Upper lobe of left lung (tissue), 6 donors: ENCODE measurements at places on chromosomes 3 and 15. TPM values are rescaled to one million over a fixed set of nuclear protein-coding genes. Genes with fewer than 3 reads are reported as not detected.

C3orf20 gene
- not detected for total RNA-seq

SLC15A2 gene
- total RNA-seq = 38.5 TPM

IL5RA gene
- 7.3 TPM for total RNA-seq

GRK7 gene
- total RNA-seq = not detected

FAM3D gene
- total RNA-seq = 1.4 TPM

CORO2B gene
- total RNA-seq = 5.8 TPM

GPR149 gene
- total RNA-seq = not detected

PRR20G gene
- total RNA-seq = not detected

IQCF5 gene
- not detected for total RNA-seq

WDR93 gene
- 2.1 TPM for total RNA-seq

TNIK gene
- 74.4 TPM for total RNA-seq

UCN2 gene
- not detected for total RNA-seq

GRCh38 chr3:127039719-127040118, 56.8 kb downstream of the PLXNA1 start:
- DNase-seq = no peak
- H3K27ac ChIP-seq = no peak overlapping the region
- no peak overlapping the region for H3K4me3 ChIP-seq

GRCh38 chr3:150022381-150023238, 51.9 kb upstream of the PFN2 start:
- no peak for DNase-seq
- no peaks in the 10 kb centered on the region for H3K27me3 ChIP-seq
- no peaks in the 10 kb centered on the region for H3K4me1 ChIP-seq
- H3K36me3 ChIP-seq = no peaks in the 10 kb centered on the region
- H3K27ac ChIP-seq = no peak overlapping the region
- H3K4me3 ChIP-seq = no peak overlapping the region

DNA sequence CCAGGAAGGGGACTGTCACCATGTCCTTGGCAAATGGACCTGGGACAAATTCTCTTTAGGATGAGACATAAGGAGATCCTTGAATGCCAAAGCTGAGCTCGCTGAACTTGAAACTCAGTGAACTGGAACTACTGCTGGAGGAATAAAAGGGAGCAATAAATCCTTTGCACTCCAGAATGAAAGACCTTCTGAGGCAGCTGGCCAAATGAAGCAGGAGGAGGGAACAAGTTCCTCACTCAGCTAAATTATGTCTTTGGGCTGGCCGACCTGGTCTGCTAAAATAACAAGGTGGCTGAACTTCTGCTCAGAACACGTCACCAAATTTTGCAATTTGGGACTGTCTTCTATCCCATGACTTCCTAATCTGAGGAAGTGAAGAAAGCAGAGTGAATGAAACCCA, 314.7 kb downstream of the LPP start:
- H3K4me1 ChIP-seq = no peaks in the 10 kb centered on the region
- H3K4me3 ChIP-seq = no peak overlapping the region
- no peak overlapping the region for H3K27ac ChIP-seq
- no peaks in the 10 kb centered on the region for H3K36me3 ChIP-seq

GRCh38 chr3:128447561-128448013, 19.1 kb downstream of the DNAJB8 start:
- no peak overlapping the region for H3K27ac ChIP-seq
- no peak overlapping the region for H3K4me3 ChIP-seq
- no peaks in the 10 kb centered on the region for H3K27me3 ChIP-seq

DNA sequence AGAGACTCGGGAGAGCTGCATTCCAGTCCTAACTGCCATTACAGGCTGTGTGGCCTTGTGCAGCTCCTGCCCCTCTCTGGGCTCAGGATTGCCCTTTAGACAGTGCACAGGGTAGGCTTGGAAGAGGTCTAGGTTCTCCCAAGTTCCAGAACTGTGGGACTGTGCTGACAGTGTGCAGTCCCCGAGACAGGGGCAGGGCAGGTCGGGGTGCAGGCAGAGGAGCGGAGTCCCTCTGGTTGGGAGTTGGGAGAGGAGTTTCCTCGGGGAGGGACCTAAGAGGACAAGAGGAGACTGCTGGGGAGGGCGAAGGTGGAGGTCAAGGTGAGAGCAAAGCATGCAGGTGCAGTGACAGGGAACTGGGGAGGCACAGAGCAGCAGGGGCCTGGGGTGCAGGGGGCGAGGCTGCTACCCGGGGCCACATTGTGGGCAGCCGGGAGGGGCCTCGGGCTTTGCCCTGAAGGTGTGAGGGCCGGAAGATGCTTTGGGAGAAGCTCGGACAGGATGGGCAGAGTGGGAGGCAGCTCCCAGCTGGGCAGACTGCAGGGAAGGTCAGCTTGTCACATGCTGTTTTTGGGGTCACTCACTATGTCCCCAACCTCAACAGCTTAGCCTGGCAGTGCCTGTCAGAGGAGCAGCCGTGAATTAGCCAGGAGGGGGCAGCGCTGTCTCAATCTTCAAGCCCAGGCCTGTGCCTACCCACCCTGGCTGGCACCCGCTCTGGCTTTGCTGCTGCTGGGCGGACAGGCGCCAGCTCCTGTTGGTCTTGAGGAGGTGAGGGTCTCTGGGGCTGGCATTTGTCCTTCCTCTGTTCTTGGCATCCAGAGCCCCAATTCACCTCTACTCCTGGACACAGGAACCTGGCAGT, 15.4 kb upstream of the CSPG4 start:
- no peaks in the 10 kb centered on the region for H3K27me3 ChIP-seq
- peak; percentile 58 for DNase-seq
- H3K4me3 ChIP-seq = no peak overlapping the region
- H3K4me1 ChIP-seq = peaks cover 33% of the 10 kb centered on the region
- no peaks in the 10 kb centered on the region for H3K36me3 ChIP-seq

DNA sequence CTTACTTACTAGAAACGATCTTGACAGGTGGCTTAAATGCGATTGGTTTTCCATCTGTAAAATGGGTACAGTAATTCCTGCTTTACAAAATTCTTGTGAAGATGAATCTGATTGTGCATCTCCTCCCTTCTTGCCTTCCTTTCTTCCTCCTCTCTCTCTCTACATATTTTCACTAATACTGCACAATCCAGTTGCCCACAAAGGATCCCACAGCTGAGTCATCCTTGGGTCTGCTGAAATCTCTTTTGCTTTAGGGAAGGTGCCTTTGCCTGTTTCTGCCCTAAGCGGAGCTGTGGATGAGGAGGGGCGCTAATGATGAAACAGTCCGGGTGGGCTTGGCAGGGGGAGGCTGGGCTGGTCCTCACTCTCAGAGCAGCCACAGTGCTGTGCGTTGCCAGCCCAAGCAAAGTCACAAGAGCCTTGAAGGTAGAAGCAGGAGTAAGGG, 46.1 kb downstream of the AMOTL2 start:
- no peak overlapping the region for H3K4me3 ChIP-seq
- no peaks in the 10 kb centered on the region for H3K27me3 ChIP-seq
- no peak overlapping the region for H3K27ac ChIP-seq
- peaks cover 55% of the 10 kb centered on the region for H3K4me1 ChIP-seq

- H3K27me3 ChIP-seq = no peaks in the 10 kb centered on the region
- no peak for DNase-seq
- no peaks in the 10 kb centered on the region for H3K4me1 ChIP-seq
- no peaks in the 10 kb centered on the region for H3K36me3 ChIP-seq
Measured at GRCh38 chr3:151107701-151108100, 22.2 kb downstream of the MED12L start.

DNA sequence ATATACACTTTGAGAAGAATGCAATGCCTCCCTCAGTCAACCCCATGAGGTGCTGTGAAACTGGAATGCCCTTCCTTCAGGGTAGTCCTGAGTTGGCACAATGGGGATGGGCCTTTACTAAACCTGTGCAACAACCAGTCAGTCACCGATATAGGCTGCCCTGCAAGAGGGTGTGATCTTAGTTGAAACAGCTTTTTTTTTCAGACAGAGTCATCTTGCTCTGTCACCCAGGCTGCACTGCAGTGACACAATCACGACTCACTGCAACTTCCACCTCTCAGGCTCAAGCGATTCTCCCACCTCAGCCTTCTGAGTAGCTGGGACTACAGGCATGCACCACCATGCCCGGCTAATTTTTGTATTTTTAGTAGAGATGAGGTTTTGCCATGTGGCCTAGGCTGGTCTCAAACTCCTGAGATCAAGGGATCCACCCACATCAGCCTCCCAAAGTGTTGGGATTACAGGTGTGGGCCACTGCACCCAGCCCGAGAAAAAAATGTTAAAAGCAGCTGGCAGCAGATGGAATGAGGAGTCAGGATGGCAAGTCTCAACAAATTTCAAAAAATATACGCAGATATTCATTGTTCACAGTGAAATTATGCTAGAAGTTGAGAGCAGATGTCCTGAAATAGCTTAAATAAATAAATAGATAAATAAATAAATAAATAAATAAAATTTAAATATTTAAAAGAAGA, 31.8 kb downstream of the MYO5A start:
- DNase-seq = no peak
- H3K4me1 ChIP-seq = no peaks in the 10 kb centered on the region
- no peak overlapping the region for H3K4me3 ChIP-seq
- H3K27ac ChIP-seq = no peak overlapping the region
- H3K27me3 ChIP-seq = no peaks in the 10 kb centered on the region

DNA sequence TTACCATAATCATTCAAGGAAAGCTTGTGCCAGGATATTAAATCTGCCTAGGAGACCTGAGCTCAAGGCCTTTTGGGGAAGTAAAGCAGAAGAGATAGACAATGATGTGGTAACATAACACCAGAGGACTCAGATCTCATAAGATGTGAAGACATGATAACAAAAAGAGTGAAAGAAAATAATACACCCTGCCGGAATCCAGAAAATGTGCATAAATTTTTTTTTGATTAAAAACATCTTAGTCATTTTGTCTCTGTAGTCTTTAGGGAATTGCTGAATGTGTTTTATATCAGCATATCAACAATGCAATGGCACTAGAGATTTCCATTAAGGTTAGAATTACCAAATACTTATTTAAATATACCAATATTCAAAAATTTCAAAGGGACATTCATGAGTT, 326.8 kb upstream of the ROBO1 start:
- no peaks in the 10 kb centered on the region for H3K36me3 ChIP-seq
- H3K4me1 ChIP-seq = no peaks in the 10 kb centered on the region
- no peak overlapping the region for H3K4me3 ChIP-seq
- H3K27me3 ChIP-seq = no peaks in the 10 kb centered on the region

GRCh38 chr15:74592222-74592621, 23.4 kb upstream of the CLK3 start:
- H3K4me3 ChIP-seq = no peak overlapping the region
- H3K27ac ChIP-seq = no peak overlapping the region
- peaks cover 25% of the 10 kb centered on the region for H3K4me1 ChIP-seq

DNA sequence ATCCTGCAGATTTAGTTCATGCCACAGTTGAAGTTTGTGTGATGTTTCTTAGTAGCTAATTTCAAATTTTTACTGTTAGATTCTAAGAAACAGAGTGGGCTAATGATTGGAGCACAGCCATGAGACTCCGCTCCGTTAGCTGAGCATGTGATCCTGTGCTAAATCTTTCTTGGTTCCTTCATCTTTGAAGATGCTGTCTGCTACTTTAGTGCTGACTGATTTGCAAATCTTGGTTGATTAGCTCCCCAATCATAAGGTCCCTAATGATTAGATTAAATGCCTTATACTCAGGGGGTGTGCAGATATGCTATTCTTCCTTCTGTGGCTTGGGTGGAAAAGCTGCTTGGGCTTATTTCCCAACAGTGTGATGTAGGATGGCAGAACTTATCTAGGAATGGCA, 129.5 kb upstream of the ZBED2 start:
- no peaks in the 10 kb centered on the region for H3K27me3 ChIP-seq
- no peaks in the 10 kb centered on the region for H3K36me3 ChIP-seq
- no peak for DNase-seq
- H3K4me3 ChIP-seq = no peak overlapping the region
- H3K27ac ChIP-seq = no peak overlapping the region
- peaks cover 3% of the 10 kb centered on the region for H3K4me1 ChIP-seq

DNA sequence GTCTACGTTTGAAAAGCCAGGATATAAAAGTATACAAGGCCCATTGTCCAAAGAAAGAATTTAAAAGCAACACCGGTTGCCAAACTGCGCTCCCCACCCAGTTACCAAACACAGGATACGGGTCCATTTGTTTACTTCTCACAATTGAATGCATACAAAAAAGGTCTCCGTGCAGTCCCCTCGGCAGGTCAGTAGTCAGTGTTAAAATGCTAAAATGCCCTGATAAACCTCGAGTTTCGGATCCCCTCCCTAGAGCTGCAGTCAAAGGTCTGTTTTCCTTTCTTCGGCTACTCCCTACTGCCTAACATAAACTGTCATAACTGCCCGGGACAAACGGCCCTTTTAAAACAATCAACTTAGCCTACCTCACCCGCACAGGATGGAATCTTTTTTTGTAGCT, 534.6 kb downstream of the FOXP1 start:
- peaks cover 40% of the 10 kb centered on the region for H3K4me1 ChIP-seq
- H3K4me3 ChIP-seq = no peak overlapping the region
- no peak for DNase-seq
- peak overlapping the region; percentile 28 for H3K27ac ChIP-seq

DNA sequence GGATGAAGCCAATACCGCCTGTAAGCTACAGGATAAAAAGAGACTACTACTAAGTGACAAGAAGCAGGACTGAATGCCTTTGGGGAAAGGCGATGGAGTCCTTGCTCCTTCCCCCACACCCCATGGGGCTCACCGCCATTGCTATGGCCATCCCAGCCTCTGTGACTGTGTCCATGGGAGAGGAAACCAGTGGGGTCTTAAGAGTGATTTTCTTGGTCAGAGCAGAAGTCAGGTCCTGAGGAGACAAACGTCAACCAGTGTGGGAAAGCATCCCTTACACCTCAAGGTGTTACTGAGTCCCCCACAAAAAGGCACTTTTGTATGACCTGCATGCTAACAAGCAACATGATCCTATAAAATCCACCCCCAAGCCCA, 913 bp downstream of the IMPDH2 start:
- peak overlapping the region; percentile 92 for H3K27ac ChIP-seq
- peaks cover 15% of the 10 kb centered on the region for H3K4me1 ChIP-seq
- no peak for DNase-seq
- H3K27me3 ChIP-seq = no peaks in the 10 kb centered on the region
- peaks cover 63% of the 10 kb centered on the region for H3K36me3 ChIP-seq

DNA sequence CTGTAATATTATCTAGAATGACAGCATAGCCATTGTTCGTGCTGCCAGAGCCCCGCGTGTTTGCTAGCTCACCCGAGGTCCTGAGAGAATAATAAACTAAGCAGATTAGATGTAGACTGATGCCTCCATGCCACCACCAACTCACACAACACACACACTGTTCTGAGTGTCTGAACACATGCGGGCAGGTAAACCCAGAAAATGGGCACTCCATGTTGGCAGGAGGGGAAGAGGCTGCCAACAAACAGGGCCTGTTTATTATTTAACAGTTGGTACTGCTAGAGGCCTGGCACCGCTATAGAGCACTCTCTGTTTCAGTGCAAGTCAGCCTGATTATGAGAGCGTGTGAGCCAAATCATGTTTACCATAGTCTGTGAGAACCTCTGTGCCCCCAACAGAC, 299.0 kb downstream of the ZBTB20 start:
- DNase-seq = no peak
- no peaks in the 10 kb centered on the region for H3K27me3 ChIP-seq
- H3K4me1 ChIP-seq = peaks cover 8% of the 10 kb centered on the region
- no peak overlapping the region for H3K27ac ChIP-seq

GRCh38 chr3:167251678-167252077, 128.4 kb downstream of the ZBBX start:
- H3K36me3 ChIP-seq = no peaks in the 10 kb centered on the region
- no peak for DNase-seq
- no peaks in the 10 kb centered on the region for H3K4me1 ChIP-seq
- H3K4me3 ChIP-seq = no peak overlapping the region

- H3K4me3 ChIP-seq = peak overlapping the region; percentile 34
- peak overlapping the region; percentile 41 for H3K27ac ChIP-seq
- peaks cover 24% of the 10 kb centered on the region for H3K4me1 ChIP-seq
- peak; percentile 65 for DNase-seq
- H3K36me3 ChIP-seq = no peaks in the 10 kb centered on the region
Measured at GRCh38 chr15:64740311-64741170, 34.8 kb downstream of the RBPMS2 start.

- no peak for DNase-seq
- H3K27me3 ChIP-seq = no peaks in the 10 kb centered on the region
- H3K4me1 ChIP-seq = no peaks in the 10 kb centered on the region
- H3K4me3 ChIP-seq = no peak overlapping the region
- no peaks in the 10 kb centered on the region for H3K36me3 ChIP-seq
Measured at GRCh38 chr3:17535274-17535673, 207.2 kb downstream of the TBC1D5 start.
